HFFc6 (cell line): ENCODE measurements at places on chromosomes 16 and 17. TPM values are rescaled to one million over a fixed set of nuclear protein-coding genes. Genes with fewer than 3 reads are reported as not detected.

DNA sequence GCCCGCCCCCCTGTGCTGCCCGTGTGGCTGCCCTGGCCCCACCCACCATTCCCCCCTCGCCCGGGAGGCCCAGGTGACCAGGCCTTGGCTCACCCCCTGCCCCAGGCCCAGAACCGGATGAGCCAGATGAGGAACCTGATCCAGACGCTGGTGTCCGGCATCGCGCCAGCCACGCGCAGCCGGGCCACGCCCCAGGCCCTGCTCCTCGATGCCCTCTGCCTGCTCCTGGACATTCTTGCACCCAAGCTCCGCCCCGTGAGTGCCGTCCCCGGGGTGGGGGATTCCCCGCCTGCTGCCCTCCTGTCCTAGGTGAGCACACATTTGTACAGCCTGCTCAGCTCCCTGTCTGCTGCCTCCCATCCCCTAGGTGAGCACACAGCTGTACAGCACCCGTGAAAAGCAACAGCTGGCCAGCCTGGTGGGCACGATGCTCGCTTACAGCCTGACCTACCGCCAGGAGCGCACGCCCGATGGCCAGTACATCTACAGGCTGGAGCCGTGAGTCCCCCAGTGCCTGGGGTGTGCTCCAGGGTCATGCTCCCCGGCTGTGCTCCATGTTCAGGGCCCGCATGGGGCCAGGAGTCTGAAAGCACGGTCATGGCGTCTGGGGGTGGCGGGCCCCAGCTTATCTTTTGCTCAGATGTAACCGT, 4.8 kb downstream of the GNG13 start:
- no peak for DNase-seq

GRCh38 chr16:66207883-66208265, 158.6 kb upstream of the CDH5 start:
- no peak for DNase-seq

GRCh38 chr17:78365561-78366108, 5.8 kb upstream of the SOCS3 start:
- DNase-seq = no peak

DNA sequence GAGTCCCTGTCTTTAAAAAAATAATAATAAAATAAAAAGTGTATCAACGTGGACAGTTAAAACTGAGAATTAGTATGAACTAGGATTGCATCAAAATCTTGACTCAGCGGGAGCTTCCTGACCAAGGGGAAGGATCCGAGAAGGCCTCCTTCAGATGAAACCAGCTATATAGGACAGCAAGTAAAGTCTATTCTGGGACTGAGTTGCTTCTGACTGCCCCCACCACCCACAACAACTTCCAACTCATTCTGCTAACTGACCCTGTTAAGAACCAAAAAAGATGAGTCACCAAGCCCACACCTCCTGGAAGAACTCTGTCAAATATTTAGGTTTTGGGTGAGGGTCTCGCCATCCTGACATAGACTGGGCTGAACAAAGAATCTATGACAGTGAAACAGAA, 24.9 kb downstream of the MPP3 start:
- no peak for DNase-seq

GRCh38 chr16:1026784-1027500, 45.4 kb downstream of the SOX8 start:
- DNase-seq = no peak

GRCh38 chr17:65085397-65085796, 28.9 kb upstream of the GNA13 start:
- DNase-seq = no peak

DNA sequence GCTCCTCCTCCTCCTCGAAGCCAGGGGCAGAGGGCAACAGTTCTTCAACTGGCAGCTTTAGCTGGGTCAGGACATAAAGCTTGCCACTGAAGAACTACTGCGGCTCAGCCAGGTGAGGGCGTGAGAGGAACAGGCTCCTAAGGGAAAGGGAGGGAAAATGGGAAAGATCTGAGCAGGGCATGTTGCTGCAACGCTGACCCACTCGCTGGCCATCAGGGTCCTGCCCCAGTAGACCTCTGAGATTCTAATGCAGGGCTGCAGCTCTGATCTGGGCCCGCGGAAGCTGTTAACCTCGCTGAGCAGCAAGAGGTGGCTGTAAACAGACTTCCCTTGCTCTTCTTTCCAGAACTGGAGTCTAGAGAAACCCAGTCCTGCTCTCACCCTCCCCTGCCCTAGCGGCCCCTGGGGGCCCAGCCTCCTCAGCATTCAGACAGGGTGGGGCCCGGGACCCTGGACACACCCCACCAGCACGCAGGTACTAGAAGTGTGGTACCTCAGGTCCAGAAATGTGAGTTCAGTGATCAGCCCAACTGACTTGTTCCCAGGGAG, 3.8 kb upstream of the TLCD2 start:
- peak; percentile 25 for DNase-seq

DNA sequence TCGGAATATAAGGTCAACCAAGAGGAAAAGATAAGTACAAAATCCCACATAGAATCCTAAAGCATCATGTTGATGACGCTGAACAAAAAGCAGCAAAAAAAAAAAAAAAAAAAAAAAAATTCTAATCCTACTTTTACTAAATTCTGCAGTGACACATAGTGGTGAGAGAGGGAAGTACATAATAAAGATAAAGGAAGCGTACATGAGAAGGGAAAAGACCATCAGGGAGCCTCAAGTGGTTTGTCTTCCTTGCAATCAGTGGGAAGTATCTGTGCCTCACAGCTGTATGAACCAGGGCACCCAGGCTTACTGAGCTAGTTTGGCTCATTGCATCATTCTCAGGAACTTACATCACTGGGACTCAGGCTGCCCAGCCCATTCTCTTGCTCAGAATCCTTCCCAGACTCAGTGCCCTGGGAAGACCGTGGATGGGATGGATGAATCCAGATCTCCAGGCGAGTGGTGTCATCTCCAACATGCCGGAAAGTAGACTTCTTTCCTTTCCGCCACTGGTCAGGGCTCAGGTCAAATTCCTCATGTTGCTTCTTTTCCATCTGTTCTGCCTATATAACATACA, 21.2 kb downstream of the SMG6 start:
- DNase-seq = peak; percentile 78

DNA sequence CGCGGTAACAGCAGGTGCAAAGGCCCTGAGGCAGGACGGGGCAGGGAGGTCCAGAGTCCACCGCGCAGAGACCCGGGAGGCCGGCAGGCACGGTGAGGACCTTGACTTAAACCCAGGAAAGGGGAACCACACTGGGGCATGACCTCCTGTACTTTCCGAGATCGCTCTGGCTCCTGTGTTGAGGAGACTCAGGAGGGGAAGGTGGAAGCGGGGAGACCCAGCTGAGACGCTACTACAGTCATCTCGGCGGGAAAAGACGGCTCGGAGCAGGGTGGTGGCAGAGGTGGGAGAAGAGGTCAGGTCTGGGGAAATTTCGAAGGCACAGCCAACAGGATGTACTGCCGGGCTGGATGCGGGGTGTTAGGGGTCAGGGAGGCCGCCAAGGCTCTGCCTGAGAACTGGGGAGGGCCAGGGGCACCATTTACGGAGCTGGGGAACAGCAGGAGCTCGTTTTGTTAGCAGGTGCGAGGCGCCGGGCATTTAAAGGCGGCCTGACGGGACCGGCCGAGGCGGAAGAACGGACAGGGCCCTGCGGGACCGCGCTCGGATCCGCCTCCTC, 22.3 kb downstream of the NPTX1 start:
- no peak for DNase-seq

DNA sequence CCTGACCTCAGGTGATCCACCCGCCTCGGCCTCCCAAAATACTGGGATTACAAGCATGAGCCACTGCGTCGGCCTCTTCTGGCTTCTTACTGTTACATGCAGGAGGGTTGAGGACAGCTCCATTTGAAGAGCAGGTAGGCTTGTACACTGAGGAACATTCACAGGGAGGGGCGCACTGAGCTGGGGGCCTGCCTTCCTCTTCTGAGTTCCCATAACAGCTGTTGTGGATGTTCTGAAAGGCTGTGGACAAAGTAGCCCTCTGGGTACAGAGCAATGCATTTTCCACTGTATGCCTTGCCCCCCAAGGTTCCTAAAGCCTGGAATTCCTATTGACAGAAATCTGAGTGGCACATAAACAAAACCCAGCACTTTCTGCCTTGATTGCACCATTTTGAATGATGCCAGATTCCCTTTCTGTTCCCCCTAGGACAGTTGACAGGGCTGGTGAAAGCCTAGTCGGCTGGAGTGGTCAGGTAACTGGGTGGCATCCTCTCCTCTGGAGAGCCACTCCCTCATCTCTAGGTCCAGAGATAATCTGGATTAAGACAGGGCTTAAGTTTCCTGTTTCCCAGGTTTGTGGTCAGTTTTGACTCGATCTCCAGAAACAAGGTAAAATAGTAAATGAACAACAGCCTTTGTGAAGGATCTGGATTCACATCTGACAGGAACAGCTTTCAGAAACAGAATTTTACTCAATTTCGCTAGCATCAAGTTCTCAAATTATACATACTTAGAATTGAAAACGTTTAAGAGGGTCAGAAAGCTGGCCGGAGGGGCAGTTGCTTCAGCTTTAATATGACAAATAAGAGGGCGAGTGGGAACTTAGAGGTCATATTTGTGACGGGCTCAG, 1.3 kb upstream of the CDK5R1 start:
- DNase-seq = no peak

- no peak for DNase-seq
Observed at GRCh38 chr17:82843904-82844680, 4.3 kb upstream of the ZNF750 start.

- DNase-seq = no peak
Observed at GRCh38 chr17:47733674-47734410, 806 bp downstream of the TBX21 start.

DNA sequence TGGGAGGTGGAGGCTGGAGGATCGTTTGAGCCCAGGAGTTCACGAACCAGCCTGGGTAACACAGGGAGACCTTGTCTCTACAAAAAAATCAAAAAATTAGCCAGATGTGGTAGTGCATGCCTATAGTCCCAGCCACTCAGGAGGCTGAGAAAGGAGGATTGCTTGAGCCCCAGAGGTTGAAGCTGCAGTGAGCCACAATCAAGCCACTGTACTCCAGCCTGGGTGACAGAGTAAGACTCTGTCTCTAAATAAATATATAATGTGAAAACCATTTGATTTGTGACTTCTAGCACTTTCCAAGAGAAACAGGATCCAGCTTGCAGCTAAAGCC, 459.1 kb downstream of the SOX9 start:
- DNase-seq = no peak

GRCh38 chr16:68310437-68310773, 341 bp downstream of the SLC7A6OS start:
- DNase-seq = no peak

DNA sequence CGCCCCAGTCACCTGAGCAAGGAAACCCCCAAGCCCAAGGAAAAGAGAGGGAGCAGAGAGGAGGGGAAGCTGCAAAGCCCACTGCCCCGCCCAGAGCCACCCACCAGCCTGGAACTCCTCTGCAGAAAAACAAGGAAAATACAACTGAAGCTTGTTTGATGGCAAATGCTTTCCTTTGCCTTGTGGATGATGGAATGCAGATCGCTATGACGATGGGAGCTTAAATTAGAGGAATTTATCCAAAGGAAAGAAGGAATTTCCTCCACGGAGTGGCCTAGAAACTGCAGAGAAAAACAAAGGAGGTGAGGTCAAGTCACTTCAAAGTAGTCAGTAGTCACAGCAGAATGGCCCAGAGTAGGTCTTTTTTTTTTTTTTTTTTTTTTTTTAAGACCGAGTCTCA, 31.5 kb upstream of the ASGR2 start:
- DNase-seq = peak; percentile 25

TRIM25 gene
- total RNA-seq = 36.7 to 45.1 TPM (median 39.1 TPM) in 3 replicates

PTGES3L gene
- total RNA-seq = 1.2 to 1.4 TPM (median 1.3 TPM) in 3 replicates

KRT27 gene
- total RNA-seq = not detected in 3 replicates

PRSS8 gene
- not detected in 3 replicates for total RNA-seq

MYOCD gene
- 7.1 to 8.0 TPM (median 7.9 TPM) in 3 replicates for total RNA-seq

CTRB1 gene
- not detected in 3 replicates for total RNA-seq

ESRP2 gene
- total RNA-seq = 0.12 to 0.27 TPM (median 0.15 TPM) in 3 replicates
